ENCODE measurements at places on chromosomes 12 and 14.

DNA sequence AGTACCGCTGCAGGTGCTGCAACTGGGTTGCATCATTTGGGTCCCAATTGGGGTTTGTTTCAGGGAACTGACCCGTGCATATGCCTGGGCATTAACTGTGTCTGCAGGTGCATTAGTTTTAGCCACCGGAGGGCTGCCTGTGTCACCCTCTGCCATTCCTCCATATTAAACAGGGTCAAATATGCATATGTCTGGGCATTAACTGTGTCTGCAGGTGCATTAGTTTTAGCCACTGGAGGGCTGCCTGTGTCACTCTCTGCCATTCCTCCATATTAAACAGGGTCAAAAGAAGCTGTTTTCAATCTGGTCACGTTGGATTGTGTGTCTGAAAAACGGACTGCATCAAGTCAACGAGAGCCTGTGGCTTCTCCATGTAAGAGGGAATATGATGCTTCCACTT is 1317.0 kb downstream of the TMEM121 start:
- no peak for DNase-seq

- no peak for DNase-seq
These were observed 67.5 kb upstream of the SLC35F4 start for GRCh38 chr14:57933349-57933748.

DNA sequence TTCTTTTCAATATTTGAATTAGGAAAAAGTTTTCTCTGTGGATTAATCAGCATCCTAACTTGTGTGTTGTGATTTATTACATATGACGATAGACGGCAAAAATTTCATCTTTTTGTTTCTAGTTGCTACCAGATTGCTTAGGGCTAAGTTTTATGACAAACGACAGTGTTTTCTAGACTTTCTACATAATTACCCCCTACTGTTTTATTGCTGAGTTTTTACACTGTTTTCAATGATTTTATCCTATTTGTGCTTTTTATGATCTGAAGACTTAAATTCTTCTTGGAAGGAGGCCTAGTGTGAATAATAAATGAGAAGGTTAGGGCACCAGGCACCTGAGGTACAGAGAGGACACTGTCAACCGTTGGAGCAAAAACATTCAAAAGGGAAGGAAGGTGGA is 88.1 kb downstream of the TXNDC16 start:
- DNase-seq = no peak

DNA sequence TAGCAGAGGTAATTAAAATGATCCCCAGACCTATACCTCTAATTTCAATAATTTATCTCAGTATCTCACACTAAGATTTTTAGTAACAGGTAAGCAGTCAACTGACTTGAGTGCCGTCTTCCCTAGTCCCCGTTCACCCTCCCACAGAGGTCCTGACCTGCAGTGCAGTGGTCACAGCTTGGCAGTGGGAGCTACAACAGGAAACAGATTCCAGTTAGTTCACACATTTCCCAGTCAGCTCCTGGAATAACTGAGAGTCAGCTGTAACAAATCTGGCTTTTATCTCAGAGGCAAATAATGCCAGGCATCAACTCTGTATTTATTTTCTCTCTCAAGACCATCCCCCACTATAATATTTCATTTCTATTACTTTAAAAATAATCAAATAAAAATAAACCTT is 308.2 kb downstream of the ATP23 start:
- no peak for DNase-seq

DNA sequence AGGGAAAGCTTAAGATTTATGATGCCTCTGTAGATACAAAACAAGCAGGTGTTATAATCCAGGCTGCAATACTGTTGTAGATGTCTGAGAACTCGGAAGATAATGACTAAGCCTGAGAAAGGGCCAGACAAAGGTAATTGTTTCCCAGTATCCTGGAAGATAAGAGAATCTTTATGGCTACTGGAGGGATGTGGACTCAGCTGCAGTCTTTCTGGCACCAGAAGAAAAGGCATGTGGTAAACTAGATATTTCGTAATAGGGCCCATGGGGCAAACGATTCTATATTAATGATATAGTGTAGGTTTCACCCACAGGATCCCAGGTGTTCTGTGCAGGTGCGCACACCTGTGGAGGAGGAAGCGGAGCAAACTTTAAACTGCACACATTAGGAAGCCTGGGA is 9.2 kb upstream of the APOLD1 start:
- no peak for DNase-seq

DNA sequence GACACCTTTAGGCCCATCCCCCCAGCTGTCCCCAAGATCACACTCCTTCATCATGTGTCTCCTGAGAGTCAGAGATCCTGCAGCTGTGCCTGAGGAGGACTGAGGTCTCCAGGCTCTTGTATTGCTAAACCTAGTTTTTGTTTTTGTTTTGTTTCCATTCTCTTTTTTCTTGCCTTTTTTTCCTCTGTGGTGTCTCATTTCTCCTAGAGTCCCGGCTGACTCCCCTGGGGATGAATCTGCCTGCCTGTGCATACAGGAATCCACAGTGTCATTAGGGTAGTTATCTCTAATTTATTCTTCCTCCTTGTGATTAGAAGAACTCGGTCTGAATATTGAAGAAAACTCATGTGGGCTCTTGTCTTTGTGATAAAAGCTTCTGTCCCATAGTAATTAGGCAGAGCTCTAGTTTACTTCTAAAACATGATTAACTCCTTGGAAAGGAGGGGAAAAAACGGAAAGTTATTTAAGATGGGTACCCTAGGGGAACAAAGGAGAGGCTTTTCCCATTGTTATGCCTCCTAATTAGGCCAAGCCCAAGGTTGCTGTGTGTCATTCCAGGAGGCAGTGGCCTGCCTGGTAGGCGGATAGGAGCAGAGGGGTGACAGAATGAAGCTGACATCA is 343.2 kb downstream of the ZFP36L1 start:
- DNase-seq = no peak

DNA sequence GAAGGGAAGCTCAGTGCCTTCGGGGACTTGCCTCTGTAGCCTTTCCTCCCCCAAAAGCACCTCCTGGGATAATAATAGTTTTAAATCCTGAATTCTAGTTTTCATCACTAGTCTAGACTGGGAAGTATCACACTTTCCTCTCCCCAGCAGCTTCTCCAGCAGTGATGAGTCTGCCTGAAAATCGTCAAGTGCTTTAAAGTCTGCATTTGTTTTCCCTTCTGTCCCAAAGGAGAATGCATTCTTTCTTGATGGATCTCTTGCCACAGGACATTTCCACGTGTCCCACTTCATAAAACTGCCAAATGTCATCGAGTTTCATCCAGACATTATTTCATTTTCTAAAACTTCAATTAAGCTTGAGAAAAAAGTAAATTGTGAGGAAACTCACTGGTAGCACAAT is 15.0 kb downstream of the CSRP2 start:
- no peak for DNase-seq
